Caco-2 (cell line): ENCODE measurements at places on chromosomes 7 and 10.

DNA sequence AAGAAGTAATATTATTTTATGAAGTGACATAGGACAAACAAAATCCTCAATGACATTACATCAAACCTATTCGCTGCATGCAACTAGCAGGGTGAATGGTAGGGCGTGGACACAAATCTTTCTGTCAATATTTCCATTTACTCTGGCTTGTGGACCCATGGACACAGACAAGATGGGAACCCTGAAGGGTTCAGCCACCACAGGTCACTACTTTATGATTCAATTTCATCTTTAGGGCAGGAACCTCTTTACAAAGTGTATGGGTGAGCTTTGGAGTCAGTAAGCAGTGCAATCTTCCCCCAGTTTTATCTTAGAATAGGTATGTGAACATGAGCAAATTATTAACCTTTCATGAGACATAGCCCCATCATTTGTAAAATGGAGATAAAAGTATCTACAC lies 982.4 kb upstream of the LRRTM3 start:
- H3K27ac ChIP-seq: no peak overlapping the region
- DNase-seq: peak; percentile 36
- H3K36me3 ChIP-seq: no peaks in the 10 kb centered on the region
- H3K4me1 ChIP-seq: peaks cover 40% of the 10 kb centered on the region
- H3K27me3 ChIP-seq: no peaks in the 10 kb centered on the region

DNA sequence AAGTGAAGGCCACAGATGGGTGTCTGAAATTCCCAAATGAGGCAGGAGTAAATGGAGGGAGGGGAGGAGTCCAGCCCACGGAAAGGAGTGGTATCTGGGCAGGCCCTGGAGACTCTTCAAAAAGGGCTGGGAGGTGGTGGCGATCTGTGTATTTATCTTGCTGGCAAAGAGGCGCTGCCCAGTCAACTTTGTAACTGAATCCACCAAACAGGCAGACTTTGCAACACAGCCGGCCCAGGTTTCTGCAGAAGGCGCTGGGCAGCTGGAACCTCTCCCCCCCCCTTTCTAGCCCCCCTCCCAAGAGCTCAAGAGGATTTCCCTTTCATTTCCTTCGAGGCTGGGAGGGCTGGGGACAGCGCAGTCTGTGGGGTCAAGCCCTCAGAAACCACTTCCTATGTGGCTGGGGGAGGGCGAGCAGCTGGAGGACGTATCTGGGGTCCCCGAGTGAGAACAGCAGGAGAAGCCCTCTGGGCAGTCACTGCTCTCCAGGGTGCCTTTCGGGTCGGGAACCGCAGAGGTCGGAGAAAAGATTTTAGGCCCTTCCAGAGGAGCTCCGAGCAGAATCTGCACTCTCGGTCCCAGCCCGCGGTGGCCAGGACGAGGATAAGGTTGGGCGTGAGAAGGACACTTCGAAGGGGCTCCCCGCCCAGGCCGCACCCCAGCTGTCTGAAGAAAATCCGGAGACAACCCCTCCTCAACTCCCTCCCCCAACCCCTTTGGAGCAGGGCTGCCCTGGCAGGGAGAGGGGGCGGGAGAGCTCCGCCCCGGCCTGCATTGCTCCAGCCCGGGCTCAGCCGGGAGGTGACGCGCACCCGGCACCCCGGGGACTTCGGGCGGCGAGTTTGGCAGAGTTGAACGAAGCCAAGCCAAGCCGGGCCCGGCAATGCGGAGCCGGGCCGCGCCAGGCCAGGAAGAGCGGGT lies 965 bp downstream of the ZCCHC24 start:
- no peaks in the 10 kb centered on the region for H3K36me3 ChIP-seq
- peak overlapping the region; percentile 77 for H3K4me3 ChIP-seq
- no peak overlapping the region for H3K27ac ChIP-seq

GRCh38 chr7:22663357-22663718 lies 63.7 kb upstream of the IL6 start:
- DNase-seq: no peak
- no peak overlapping the region for H3K4me3 ChIP-seq
- H3K27me3 ChIP-seq: no peaks in the 10 kb centered on the region
- H3K27ac ChIP-seq: no peak overlapping the region

DNA sequence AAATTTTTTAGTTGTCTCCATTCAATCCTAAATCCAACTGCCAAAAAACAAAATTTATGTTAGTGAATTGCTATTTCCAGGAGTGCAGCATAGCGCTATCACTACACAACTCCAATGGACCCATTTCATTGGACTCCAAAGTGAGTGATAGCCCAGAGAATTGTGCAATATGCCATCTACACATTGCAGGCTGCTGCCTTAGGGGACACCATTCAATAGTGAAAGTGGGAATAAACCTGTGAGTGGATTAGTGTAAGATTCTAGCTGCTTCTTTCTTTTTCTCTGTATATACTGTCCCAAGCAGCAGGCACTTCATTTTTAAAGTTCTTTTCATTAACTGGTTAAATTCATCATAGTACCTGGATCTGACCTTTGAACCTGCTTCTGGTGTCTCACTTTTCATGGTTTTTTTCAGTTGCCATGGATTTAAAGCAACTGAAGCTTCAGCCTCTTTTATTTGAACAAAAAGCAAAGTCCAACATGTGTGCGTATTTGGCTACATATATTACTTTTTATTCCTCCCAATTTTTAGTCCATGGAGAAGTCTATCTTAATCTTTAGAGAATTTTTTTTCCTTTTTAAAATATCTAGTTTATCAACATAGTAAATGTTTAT lies 97.3 kb downstream of the DGKB start:
- no peaks in the 10 kb centered on the region for H3K4me1 ChIP-seq
- no peak overlapping the region for H3K4me3 ChIP-seq

DNA sequence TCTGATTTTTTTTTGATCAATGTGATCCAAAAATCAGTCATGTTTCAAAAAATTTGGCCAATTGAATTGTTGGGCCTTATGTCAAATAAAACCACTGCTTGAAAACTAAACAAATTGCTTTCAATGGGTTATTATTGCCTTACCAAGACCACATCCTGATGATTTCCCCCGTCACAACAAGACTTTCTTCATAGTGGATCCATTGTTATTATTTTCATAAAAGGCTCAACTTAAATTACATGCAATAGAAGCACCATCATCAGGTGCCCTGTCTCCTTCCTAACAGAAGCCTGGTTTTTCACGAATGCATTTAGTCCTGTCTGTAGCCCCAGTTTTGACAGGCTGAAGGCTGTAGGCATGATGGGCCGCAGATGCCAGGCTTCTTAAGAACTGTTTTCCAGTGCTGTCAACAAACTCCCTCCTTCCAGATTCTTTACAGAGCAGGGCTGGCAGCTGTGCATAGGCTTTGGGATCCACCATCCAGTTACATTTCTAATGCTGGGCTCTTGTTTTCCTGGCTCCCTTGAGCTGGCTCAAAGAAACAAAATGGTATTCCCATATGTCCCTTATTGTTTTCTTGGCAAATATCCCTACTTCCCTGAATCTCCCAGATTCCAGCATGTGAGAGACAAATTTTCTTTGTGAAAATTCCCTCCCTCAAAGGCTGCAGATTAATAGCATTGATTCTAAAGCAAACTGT lies 302.0 kb downstream of the TWIST1 start:
- no peak overlapping the region for H3K4me3 ChIP-seq
- no peak for DNase-seq
- H3K27me3 ChIP-seq: no peaks in the 10 kb centered on the region
- no peaks in the 10 kb centered on the region for H3K36me3 ChIP-seq
- H3K4me1 ChIP-seq: no peaks in the 10 kb centered on the region
- H3K27ac ChIP-seq: no peak overlapping the region

GRCh38 chr10:22315455-22316285 lies 518 bp upstream of the COMMD3 start:
- no peaks in the 10 kb centered on the region for H3K27me3 ChIP-seq
- DNase-seq: peak; percentile 67
